Tibial artery (tissue), 4 donors: ENCODE measurements at places on chromosomes 5 and 9.

DNA sequence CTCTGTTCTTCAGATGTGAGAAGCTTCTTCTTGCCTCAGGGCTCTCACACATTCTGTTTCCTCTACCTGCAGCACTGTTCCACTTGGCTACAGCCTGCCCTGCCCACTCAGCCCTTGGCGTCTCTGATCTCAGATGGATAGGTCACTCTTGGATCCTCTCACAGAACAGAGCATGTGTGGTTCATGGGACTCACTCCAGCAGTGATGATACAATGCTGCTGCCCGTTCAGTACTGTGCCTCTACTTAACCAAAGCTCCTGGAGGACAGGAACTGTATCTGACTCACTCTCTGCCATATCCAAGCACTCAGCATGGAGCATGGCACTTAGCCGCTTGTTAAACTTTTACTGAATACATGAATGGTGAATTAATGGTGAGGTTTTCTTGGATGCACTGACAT lies 3.4 kb upstream of the SPINK4 start:
- no peak for DNase-seq

GRCh38 chr9:26169708-26170107 lies 491.5 kb upstream of the TUSC1 start:
- no peak for DNase-seq

DNA sequence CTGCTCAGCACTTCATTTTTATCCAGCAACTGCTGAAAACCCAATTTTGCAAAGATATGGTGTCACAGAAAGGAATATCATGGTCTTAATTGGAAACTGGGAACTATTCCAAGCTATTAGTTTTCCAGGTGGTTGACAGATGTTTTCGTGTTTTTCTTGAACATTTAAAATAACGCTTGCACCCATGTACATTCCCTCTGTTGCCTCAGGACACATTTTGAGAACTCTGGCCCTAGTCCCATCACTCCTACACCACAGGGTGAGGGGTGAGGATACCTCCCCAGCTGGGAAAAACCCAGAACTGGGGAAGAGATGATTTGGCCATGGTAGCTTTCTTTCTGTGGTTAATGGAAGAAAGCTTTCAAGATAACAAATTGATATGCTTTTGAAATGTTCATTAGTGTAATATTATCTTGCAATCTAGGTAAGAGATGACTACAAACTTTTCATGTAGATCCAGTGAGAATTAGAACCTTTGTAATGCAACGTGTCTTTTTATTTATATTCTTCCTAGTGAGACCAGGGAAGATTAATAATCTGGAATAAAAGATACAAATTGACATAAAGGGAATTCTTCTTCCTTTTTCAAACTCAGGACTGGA lies 627.0 kb downstream of the RAB3C start:
- no peak for DNase-seq

DNA sequence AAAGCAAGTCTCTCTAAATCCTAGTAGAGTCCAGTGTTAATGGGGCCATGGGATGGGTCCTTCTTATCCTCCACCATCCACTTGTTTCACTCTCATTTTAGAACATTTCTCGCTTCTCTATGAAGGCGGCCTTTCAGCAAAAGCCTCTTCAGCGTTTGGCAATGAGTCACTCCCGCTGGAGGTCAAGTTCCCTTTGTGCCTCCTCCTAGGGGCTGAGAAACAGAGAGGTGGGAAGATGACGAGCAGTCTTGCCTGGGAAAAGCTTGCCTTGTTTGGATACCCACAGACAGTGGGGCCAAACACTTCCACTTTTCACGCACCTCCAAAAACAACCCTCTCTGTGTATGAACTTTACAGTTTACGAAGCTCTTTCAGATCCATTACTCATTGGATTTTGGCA lies 168.8 kb downstream of the GABBR2 start:
- DNase-seq, result no peak

DNA sequence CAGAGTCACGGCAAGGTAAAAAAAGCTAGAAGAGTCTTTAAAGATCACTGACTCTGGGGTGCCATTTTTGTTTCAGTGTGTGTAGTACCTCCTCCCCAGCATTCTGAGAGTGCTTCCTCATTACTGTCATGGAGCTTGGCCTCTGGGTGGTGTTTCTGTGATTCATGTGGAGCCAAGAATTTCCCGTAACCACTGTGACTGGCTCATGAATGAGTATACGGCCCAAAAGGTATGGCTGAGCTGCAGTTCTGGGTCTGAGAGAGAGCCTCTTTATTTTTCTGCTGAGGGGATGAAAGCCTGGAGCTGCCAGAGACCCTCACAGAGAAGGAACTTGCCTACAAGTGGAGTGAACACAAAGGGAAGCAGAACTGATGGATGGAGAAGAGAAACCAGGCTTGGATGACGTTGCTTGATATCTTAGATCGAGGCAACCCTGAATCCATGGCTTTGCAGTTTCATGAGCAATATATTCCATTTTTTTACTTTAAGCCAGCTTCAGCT lies 85.6 kb downstream of the PTTG1 start:
- DNase-seq, result no peak

DNA sequence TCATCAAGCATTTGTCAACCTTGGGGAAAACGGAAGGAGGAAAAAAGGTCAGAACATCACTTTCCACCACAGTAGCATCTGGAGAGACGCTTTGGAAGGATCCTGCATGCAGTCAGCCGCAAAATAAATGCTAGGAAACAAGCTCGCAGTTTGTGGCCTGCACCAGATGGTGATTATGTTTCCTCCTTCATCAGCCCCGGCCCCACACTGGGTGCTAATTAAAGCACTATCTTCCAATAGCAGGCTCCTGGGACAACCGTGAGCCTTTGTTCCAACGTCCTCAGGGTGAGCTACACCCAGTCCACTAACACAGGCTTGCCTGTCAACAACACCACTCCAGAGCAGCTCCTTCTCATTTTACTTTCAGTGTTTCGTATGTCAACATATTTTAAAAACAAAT lies 64.0 kb downstream of the RNF130 start:
- DNase-seq, result no peak

- DNase-seq, result no peak
Observed at GRCh38 chr5:55495216-55495615, 39.5 kb downstream of the PLPP1 start.

DNA sequence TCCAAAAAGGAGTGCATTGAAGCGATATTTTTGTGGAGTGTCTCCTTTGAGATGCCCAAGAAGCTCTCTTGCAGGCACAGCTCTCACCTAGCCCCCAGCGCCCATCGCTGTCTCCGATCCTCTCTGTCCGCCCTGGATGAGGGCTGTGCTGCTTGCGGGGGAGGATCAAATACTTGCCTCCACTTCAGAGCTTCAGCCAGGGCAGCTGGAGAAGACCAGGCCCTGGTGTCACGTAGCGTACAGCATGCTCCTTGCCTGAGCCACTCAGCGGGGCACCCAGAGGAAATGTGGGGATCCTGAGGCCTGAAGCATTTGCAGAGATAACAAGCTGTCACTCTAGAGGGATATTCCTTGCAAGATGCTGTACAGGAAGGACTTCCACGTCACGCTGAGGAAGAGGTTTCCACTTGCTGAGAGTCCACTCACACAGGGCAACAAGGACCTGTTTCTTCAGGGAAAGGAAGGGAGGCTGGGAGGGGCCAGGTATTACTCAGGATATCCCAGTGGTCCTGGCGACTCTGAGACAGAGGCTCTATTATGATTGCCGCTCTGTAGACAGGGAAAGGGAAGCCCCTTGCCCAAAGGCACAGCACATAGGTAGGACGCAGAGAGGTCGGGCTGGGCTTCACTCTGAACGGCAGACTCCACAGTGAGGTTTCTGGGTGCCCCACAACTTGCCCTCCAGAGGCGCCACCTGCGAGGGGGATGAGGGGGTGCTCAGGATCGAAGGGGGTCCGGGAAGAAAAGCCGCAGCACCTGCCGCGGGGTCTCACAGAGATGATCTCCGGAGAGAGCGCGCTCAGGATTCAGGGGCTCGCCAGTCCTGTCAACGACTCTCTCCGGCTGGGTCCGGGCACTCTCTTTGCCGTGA lies 64.0 kb downstream of the CRB2 start:
- DNase-seq, result peak; percentile 56

DNA sequence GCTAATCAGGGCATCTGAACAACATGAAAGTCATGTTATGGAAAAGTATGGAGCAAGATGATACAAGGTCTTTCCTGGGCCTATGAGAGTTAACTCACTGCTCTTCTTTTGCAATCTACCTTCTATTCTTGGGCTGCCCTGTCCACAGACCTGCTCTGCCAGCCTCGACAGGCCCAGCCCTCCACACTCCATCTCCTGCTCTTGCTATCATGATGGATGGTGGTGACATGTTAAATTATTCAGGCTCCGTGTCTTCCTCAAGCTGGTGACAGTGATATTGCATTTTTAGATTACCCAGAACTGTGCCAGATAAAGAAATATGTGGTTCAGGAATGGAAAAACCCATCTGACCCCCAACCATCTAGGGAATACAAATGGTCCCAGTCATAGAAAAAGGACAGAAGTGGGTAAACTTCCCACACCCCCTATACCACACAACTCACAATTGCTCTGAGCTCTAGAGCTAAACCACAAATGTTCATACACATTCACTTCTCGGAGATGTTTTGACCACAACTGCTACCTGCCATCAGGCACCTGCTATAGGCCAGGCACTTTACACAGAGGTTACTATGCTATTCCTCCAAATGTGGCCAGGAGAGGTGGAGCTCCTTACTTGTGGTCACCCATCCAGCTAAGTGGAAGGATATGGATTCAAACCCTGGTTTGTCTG lies 311.3 kb downstream of the ASTN2 start:
- DNase-seq, result no peak

GRCh38 chr9:112338561-112338960 lies 5.1 kb upstream of the PTBP3 start:
- no peak for DNase-seq

DNA sequence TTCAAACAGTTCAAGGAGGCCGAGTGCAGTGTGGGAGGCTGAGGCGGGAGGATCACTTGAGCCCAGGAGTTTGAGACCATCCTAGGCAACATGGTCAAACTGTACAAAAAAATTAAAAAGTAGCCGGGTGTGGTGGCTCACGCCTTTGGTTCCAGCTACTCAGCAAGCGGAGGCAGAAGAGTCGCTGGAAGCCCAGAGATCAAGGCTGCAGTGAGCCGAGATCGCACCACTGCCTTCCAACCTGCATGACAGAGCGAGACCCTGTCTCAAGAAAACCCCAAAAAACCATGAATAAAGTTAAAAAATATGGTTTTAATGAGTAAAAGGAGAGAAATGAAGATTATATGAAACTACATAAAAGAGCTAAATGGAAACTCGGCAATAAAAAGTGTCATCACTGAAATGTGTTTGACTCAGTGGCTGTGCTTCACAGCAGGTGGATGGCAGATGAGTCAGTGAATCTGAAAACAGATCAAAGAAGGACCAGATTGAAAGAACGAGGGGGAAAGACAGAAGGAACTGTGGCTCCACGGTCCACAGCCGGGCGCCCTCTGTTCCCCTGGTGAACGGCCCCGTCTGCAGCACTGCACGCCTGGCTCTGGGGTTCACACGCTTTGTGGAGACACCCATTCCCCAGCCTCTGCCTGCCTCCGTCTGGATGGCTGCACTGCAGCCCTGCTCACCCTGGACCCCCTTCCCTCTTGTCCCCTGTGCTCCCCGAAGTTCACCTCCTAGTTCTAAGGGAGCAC lies 25.1 kb downstream of the EXD3 start:
- no peak for DNase-seq

- DNase-seq, result no peak
Observed at GRCh38 chr9:127049581-127049980, 72.9 kb downstream of the ANGPTL2 start.

- DNase-seq, result no peak
Observed at GRCh38 chr5:8807636-8808035, 738.2 kb downstream of the SEMA5A start.

GRCh38 chr9:92735636-92736562 lies 28.7 kb downstream of the BICD2 start:
- DNase-seq, result no peak

DNA sequence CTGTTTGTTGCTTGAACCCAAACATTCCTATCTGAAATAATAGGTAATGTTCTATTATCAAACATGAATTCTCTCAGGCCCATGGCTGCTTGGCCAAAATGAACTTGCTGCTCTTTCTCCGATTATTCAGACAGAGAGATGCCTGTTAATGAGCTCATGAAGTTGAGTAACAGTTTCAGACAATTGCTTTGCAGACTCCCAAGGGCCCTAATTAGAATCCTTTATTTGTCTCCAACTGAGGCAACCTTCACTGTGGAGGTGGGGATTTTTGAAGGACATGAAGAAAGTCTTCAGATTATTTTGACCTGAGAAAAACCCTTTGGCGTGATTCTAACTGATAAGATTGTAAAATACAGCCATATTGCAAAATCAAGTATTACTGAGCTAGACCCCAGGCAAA lies 466.7 kb downstream of the NFIB start:
- DNase-seq, result no peak

- no peak for DNase-seq
Observed at GRCh38 chr9:86413971-86414880, 60.0 kb upstream of the TUT7 start.

DNA sequence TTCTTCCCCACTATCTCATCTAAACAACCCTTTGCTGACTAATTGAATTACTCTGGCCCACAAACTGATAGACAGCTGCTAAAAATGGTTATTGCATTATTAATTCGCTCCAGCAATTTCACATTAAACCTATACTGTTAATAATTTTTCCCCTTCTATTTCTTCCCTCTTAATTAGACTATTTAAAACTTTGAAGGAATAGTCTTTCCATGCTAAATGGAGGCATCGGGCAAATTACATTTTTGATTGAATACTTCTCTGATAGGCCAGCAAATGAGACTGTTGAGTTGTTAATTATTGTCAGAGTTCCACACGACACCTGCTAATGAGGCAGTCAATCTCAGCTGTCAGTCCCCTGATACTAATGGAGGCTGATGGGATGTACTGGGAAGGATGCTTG lies 242.5 kb downstream of the TRIM32 start:
- no peak for DNase-seq

DNA sequence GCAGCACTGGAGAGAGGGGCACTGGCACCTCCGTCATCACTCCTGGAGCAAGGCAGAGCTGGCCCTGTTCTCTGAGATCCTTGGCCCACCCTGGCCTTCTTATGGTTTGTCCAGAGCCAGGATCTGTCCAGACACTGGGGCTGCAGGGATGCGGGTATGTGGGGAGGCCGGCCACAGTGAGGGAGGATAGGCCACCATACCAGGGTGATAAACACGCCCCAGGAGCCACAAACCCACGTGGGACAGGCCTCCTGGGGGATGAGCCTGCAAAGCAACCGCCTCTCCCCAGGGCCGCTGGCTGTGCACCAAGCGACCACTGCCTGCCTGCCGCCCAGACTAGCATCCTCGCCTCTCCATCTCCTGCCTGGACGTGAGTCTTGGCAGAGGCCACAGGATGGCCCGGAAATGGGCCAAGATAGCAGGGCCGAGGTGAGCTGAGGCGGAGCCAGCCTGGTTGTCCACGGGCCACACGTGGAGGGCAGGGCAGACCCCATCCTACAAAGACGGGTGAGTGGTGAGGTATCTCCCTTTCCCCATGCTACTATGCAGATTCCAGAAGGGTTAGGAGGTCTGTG lies 4.5 kb downstream of the OBP2A start:
- no peak for DNase-seq

- DNase-seq, result no peak
Observed at GRCh38 chr9:4640027-4640426, 22.1 kb upstream of the PLPP6 start.

GRCh38 chr5:160926428-160926827 lies 74.4 kb upstream of the ATP10B start:
- DNase-seq, result no peak

GRCh38 chr5:168851902-168852321 lies 272.7 kb upstream of the PANK3 start:
- no peak for DNase-seq
